ENCODE measurements at places on chromosomes 5 and 9.

DNA sequence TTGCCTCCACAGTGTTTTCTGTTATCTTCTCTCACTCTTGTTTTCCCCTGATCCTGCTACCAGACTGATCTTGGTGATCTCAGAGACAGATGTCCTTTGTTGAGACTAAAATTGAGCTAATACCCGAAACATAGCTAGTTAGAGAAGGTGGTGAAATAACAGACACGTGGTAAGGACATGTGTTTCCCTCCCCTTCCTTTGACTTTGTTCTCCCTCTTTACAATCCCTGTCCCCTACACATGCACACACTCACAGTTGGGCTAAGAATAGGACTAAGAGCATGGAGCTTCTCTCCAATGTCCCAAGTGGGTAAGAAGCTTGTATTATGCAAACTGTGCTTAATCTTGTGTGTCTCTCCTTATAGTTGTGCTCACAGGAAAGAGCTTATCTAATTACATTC lies 1603.0 kb upstream of the C9orf72 start:
- DNase-seq = no peak

- DNase-seq = no peak
These were observed 13.5 kb upstream of the KIF27 start for GRCh38 chr9:83934569-83935275.

DNA sequence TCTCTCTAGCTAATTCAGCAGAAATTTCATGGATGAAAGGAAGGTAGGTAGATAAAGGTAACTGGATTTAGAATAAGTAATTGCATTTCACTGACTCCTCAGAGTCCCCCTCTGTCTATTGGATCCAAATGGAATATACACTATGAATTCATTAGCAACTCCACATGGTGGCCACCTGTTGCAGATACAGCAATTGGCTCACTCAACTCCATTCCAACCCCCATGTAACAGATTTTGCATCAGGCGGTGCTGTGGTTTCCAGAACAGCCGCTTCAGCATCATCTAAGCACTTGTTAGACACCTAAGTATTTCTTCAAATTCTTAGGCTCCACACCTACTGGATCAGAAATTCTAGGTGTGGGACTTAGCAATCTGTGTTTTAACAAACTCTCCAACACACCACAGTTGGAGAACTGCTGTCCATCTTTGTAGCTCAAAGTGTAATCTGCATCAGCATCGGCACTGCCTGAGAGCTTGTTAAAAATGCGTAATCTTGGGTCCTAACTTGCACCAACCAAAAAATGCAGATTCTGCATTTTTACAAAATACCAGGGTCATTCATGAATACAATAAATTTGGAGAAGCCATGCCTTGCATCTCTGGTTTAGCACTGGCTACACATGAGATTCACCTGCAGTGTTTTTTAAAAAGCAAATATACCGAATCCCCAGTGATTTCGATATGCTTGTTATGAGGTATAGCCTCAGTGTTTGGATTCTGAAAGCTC lies 413.8 kb upstream of the CD180 start:
- DNase-seq = no peak

DNA sequence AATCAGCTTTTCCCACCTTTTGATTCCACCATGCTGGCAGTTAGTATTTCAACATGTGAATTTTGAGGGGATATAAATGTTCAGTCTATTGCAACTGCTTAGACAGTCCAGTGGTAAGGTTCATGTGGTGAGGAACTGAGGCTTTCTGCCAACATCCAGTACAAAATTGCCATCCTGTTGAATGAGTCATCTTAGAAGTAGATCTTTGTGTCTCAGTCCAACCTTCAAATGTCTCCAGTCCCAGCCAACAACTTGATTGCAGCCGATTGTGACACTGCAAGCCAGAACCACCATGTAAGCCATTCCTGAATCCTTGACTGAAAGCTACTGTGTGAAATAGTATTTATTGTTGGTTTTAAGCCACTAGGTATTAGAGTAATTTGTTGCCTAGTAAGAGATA lies 331.5 kb upstream of the GRIN3A start:
- DNase-seq = peak; percentile 1

- DNase-seq = no peak
These were observed 75.4 kb upstream of the ADAMTS19 start for GRCh38 chr5:129384736-129385135.

- no peak for DNase-seq
These were observed 39.5 kb downstream of the ADAMTS12 start for GRCh38 chr5:33852319-33852718.

DNA sequence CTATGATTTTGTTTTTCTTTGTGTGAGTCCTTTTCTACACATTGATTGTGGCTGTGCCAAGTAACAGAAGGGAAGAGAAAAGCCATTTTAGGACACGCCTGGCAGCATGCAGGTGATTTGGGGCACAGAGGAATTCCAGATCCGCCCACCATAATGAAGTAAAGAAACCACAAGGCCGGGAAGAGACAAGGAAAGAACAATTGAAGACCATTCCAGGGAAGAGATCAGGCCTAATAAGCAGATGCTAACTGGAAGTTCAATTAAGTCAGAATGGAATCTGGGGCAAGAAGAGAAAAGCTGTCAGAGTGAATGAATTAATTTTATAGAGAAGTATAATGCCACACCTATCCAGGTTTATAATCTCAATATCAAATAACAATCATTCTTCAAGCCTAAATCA lies 110.2 kb upstream of the ISL1 start:
- no peak for DNase-seq

DNA sequence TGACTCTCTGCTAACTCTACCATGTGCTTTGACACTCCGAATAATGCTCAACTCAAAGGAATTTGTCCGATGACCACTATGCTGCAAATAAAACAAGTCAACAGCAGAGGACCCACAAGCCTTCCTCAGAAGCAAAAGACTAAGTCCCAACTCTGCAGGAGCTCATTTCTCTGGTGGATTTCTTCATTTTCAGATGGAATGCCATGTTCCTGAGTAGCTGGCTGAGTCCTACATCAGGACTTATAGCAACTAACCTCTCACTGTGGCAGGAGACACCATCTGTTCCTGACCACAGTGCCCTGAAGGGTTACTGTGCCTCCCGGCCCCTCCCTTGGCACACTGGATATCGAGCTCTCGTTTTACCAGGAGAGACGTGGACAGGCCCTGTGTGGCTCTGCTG lies 20.8 kb downstream of the LHFPL2 start:
- DNase-seq = no peak

GRCh38 chr5:179255527-179256327 lies 89.5 kb downstream of the ADAMTS2 start:
- no peak for DNase-seq

- DNase-seq = no peak
These were observed 1655.4 kb upstream of the NUDT12 start for GRCh38 chr5:105218018-105218417.

DNA sequence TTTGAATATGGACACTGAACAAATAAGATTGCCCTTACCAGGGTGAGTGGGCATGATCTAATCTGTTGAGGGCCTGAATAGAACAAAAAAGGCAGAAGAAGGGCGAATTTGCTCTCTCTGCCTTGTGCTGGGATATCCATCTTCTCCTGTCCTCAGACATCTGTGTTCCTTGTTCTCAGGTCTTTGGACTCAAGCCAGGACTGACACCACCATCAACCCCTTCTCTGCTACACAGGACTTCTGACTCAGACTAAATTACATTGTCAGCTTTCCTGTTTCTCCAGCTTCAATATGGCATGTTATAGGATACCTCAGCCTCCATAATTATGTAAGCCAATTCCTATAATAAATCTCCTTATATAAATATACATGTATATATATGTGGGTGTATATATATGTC lies 40.8 kb upstream of the SLCO6A1 start:
- no peak for DNase-seq

- DNase-seq = no peak
These were observed 439 bp downstream of the SSBP2 start for GRCh38 chr5:81750308-81751008.

DNA sequence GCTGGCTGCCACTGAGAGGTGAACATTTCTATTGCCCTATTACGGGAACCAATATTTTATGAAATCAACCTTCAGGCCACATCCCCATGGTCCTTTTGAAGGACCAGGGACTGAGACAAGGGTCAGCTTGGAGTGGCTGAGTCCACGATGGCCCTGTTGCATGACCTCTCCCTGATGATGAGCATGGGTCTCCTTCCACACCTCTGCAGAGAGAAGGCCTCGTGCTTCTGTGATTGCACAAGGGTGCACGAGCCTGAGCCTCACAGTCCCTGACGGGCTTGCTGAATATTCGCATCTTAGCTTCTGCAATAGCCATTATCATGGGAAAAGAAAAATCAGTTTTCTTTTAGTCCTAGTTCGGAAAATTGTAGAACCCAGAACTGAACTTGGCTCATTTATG lies 255.0 kb upstream of the IRX2 start:
- no peak for DNase-seq

DNA sequence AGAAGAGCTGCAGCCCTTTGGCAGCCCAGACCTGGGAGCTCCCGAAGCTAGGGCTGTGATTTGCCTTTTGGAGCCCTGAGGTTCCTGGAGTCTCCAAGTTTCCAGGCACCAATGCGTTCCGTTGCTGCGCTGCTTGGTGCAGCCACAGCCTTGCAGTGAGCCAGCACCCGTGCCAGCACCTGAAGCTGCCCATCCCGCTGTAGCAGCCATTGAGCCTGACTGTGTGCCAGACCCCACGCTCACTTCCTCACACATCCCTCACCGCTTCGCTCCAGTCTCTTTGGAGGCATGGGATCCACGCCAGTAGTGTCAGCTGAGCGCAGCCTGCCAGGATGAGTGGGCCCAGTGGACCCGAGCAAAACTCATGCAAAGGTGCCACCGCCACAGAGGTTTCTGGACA lies 22.5 kb upstream of the C9orf72 start:
- no peak for DNase-seq

DNA sequence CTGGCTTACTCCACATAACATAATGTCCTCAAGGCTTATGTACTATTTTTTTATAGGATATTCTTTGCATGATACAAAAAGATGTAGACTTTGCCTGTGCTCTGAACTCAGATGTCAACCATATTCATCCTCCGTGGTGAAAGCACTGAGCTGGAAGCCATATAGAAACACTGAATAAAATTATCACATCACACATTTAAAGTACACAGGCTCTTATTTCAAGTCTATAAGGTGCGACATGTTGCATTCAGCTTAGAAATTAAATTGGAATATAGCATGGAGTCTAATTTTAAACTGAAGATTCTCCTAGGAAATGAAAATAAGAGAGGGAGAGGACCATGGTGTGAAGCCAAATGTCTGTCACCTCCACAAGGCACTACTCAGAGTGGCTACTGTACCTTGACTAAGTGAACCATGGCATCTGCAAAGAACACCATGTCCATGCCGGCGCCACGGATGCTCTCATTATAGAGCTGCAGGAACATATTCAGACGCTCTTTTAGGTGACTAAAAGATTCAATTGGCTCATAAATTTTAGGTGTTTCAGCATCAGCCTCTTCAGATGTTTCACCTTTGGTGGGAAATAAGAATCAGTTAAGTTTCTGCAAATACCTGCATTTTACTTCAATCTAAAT lies 158.6 kb downstream of the DNAH5 start:
- DNase-seq = no peak

DNA sequence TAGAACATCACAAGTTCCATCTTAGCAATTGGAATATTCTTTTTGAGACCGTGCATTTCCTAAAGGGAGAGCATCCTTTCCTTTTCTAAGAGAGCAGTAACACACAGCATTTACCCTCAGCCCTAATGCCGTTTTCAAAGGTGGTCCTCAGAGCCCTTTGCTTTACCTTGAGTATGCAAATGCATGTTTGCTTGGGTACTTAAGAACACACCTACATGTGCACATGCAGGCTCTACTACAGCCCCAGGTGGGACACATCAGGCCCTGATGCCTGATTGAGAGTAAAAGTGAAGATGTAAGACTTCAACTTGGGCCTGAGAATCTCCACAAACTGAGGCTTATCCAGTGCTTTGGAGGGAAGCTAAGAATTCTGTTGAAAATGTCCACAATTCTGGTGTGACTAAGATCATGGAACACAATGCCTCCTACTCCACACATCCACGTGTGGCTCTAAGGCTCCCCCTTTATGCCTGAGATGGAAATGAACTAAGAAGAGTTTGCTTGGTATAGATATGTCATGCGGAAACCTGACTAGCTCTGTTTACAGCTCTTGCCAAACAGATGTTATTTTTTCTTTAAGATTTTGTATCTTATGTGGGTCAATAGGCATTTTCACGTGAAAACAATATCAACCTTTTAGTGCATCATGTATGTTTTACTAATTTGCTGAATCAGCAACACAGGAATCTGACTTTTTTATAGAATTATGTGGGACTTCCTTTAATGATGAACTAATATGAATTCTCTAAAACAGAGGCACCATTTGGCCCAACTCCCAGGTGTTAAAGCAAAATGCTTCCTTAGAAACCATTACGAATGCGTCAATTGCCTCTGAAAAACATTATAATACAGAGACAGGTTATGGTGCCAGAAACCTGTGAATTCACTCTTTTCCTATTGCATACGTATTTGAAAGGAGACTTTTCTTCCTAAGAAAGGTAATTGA lies 48.9 kb upstream of the SLC2A8 start:
- DNase-seq = peak; percentile 27

- DNase-seq = no peak
These were observed 86.1 kb downstream of the TMEM167A start for GRCh38 chr5:82991059-82991458.

DNA sequence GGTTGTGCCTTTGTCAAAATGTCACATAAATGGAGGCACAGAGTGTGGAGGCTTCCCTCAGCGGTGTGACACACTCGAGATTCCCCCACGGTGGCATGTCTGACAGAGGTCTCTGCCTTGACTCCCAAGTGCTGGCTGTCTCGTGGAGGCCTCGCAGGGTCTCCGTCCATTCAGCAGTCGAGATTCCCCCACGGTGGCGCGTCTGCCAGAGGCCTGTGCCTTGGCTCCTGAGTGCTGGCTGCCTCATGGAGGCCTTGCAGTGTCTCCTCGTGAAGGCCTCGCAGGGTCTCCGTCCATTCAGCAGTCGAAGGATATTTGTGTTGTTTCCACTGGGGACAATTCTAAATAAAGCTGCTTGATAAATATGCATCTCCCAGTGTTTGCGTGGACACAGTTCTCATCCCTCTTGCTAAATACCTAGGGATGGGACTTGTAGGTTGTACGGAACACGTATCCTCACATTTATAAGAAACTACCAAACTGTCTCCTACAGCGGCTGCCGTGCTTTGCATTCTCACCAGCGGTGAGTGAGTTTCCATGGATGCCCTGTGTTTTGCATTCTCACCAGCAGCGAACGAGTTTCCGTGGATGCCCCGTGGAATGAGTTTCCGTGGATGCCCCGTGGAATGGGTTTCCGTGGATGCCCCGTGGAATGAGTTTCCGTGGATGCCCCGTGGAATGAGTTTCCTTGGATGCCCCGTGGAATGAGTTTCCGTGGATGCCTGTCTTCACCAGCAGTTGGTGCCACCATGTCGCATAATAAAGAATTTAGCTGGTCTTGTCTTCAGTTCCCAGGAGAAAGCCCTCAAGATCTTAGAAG lies 25.8 kb downstream of the PNPLA7 start:
- no peak for DNase-seq

- no peak for DNase-seq
These were observed 955 bp upstream of the GALNT12 start for GRCh38 chr9:98806394-98807035.

GRCh38 chr9:136696502-136696901 lies 9.2 kb upstream of the AGPAT2 start:
- no peak for DNase-seq

- no peak for DNase-seq
These were observed 81.0 kb downstream of the NNT start for GRCh38 chr5:43683884-43684471.

All from non-pigmented ciliary epithelial cell (primary cell).